WTC11 (cell line): ENCODE measurements at places on chromosomes 13 and 19. TPM values are rescaled to one million over a fixed set of nuclear protein-coding genes. Genes with fewer than 3 reads are reported as not detected.

The TEAD2 gene
- total RNA-seq: 104 to 106 TPM (median 104 TPM) in 3 replicates

The FBXO17 gene
- total RNA-seq: 16.8 to 22.2 TPM (median 18.6 TPM) in 3 replicates

The NOTCH3 gene
- total RNA-seq: 133 to 153 TPM (median 144 TPM) in 3 replicates

The RASIP1 gene
- 4.4 to 5.4 TPM (median 5.2 TPM) in 3 replicates for total RNA-seq

The LHB gene
- total RNA-seq: 1.3 TPM in 1 of 3 replicates, not detected in the others

The CYP2F1 gene
- total RNA-seq: 0.24 to 1.3 TPM (median 0.30 TPM) in 3 replicates

The MBD3L2 gene
- not detected in 3 replicates for total RNA-seq

The ZNF540 gene
- 0.07 to 0.53 TPM (median 0.28 TPM) in 3 replicates for total RNA-seq

The ACP7 gene
- total RNA-seq: 0.09 to 0.11 TPM (median 0.11 TPM) in 3 replicates

The ITGBL1 gene
- 0.09 to 0.22 TPM (median 0.11 TPM) in 3 replicates for total RNA-seq

The LPAR2 gene
- total RNA-seq: 42.9 to 45.1 TPM (median 44.5 TPM) in 3 replicates

The PCDH20 gene
- total RNA-seq: 1.3 to 1.4 TPM (median 1.3 TPM) in 3 replicates

The SULT2A1 gene
- 0.18 to 0.32 TPM (median 0.31 TPM) in 3 replicates for total RNA-seq

The AMH gene
- total RNA-seq: 4.7 to 11.2 TPM (median 5.2 TPM) in 3 replicates

The P2RY11 gene
- total RNA-seq: 21.0 to 21.5 TPM (median 21.2 TPM) in 3 replicates

The FCER2 gene
- total RNA-seq: 0.37 to 0.48 TPM (median 0.46 TPM) in 3 replicates

The ASPDH gene
- not detected in 3 replicates for total RNA-seq

The PRR22 gene
- total RNA-seq: 2.6 to 3.3 TPM (median 3.0 TPM) in 3 replicates

The ZSCAN18 gene
- 55.9 to 65.5 TPM (median 64.8 TPM) in 3 replicates for total RNA-seq

The ZNF880 gene
- 29.0 to 34.0 TPM (median 29.1 TPM) in 3 replicates for total RNA-seq

The KLK1 gene
- total RNA-seq: 3.9 to 6.0 TPM (median 5.4 TPM) in 3 replicates

The UBE2L5 gene
- total RNA-seq: 0.13 TPM in 1 of 3 replicates, not detected in the others

The CEACAM1 gene
- 0.82 to 2.0 TPM (median 1.2 TPM) in 3 replicates for total RNA-seq

The IRS2 gene
- 17.9 to 20.5 TPM (median 18.6 TPM) in 3 replicates for total RNA-seq

The MLLT1 gene
- 49.9 to 58.2 TPM (median 50.2 TPM) in 3 replicates for total RNA-seq

The WDR87 gene
- total RNA-seq: not detected in 3 replicates

The SARS2 gene
- total RNA-seq: 66.4 to 74.7 TPM (median 69.6 TPM) in 3 replicates

The ZNF320 gene
- total RNA-seq: 23.7 to 25.4 TPM (median 23.8 TPM) in 3 replicates

The TPTE2 gene
- total RNA-seq: not detected in 3 replicates

The AZU1 gene
- 1.2 to 3.3 TPM (median 2.5 TPM) in 3 replicates for total RNA-seq

The URAD gene
- not detected in 3 replicates for total RNA-seq

The ZNF506 gene
- total RNA-seq: 15.7 to 20.8 TPM (median 17.9 TPM) in 3 replicates

The KANK3 gene
- total RNA-seq: 7.8 to 8.0 TPM (median 8.0 TPM) in 3 replicates

The SYCN gene
- 0.37 to 1.1 TPM (median 0.77 TPM) in 3 replicates for total RNA-seq

The CYP4F3 gene
- total RNA-seq: 0.04 to 0.14 TPM (median 0.05 TPM) in 3 replicates

The IGFL1 gene
- total RNA-seq: not detected in 3 replicates

The KIR3DL1 gene
- not detected in 3 replicates for total RNA-seq

The KIR2DL3 gene
- total RNA-seq: not detected in 3 replicates

The PSG6 gene
- not detected in 3 replicates for total RNA-seq

The WDR88 gene
- total RNA-seq: 0.28 TPM in 1 of 3 replicates, not detected in the others

The KIR3DL2 gene
- not detected in 3 replicates for total RNA-seq

The PROZ gene
- not detected in 3 replicates for total RNA-seq

The GRK1 gene
- 0.11 to 0.21 TPM (median 0.17 TPM) in 3 replicates for total RNA-seq

The MARK4 gene
- 58.5 to 60.8 TPM (median 58.6 TPM) in 3 replicates for total RNA-seq

The MEIOSIN gene
- total RNA-seq: 0.11 to 0.23 TPM in 2 of 3 replicates, not detected in the other

The ATP4A gene
- total RNA-seq: 0.59 to 1.2 TPM (median 1.1 TPM) in 3 replicates

The LIPE gene
- 10.2 to 11.7 TPM (median 11.5 TPM) in 3 replicates for total RNA-seq
